ENCODE measurements at places on chromosomes 2 and 18.

GRCh38 chr2:108385411-108386071 lies 7.8 kb downstream of the SULT1C4 start:
- DNase-seq: no peak

DNA sequence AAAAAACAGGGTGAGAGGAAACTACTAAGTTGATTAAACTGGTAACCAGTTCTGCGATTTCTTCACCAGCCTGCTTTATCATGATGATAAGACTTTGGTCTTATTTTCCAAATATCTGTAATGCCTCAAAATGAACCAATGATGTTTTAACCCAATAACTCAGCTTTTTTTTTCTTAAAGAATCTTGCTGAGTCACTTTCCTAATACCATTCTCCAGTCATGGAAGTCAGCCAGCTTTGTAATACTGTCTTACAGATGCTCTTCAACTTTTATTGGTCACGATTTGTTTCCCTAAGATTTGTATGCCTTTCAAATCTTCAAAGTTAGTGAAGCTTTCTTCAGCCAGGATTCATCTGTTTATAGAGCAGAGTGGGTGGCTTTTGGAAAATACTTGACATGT lies 47.7 kb upstream of the SMIM21 start:
- DNase-seq: no peak

DNA sequence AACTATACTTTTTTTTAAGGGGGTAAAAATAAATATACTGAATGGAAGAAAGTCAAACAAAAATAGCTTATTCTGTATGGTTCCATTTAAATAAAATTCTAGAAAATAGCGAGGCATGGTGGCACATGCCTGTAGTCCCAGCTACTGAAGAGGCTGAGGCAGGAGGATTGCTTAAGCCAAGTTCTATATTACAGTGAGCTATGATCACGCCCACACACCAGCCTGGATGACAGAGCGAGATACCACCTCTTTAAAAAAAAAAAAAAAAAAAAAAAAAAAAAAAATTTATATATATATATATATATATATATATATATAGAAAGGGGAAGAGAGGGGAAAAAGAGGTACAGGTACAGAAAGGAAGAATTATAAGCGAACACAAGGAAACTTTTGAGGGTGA lies 77.7 kb downstream of the MEMO1 start:
- no peak for DNase-seq

DNA sequence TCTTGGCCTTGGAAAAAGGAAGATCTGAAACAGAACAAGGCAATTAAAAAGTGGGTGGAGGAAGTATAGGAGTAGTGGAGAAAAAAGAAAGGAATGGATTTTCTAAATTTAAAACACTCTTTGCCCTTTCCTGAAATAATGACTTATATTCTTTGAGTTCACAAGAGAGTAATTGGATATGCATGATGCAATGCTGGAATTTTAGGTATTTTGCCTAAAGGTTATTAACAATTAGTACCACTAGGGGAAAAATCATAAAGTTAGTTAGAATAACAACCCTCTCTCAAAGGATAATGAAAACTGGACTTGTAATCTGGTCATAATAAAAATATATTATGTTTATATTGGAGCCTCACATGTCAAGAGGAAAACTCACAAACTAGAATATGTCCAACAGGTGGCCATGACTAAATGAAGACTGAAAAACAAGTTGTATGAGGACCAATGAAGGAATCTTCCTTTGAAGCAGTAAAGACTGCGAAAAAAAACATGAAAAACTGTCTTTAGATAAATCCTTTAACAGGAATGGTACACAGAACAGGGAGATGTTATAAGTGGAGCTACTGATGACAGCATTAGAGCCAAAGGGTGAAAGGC lies 281.8 kb downstream of the NCKAP5 start:
- no peak for DNase-seq

GRCh38 chr18:63887424-63887823 lies at the start of gene SERPINB2:
Gene SERPINB2 (plus strand): TSS chr18:63887705. CDS start chr18:63891445, 3,740 bp downstream.
- peak; percentile 10 for DNase-seq

GRCh38 chr2:10084223-10084865 lies 4.1 kb upstream of the CYS1 start:
- DNase-seq: no peak

GRCh38 chr2:10650761-10651160 lies 39.0 kb downstream of the NOL10 start:
- DNase-seq: no peak

DNA sequence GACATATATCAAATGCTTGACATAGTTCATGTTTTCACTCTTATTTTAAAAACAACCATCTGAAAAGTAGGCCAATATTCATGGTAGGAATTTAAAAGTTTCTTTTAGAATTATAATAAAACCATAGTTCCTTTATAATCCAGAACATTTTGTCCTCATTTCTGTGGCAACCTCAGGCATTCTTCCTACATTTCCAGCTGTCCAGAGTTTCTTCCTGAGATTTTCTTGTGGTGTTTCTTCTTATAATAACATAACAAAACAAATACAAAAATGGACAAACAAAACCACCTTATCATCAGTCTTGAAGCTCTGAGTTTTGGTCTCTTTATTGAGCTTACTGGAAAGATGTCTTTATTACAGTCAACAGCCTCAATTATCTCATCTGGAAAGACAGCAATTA lies 2028.6 kb upstream of the CELF4 start:
- DNase-seq: no peak

- no peak for DNase-seq
These were observed 184.5 kb downstream of the FAM210A start for GRCh38 chr18:13541621-13542519.

DNA sequence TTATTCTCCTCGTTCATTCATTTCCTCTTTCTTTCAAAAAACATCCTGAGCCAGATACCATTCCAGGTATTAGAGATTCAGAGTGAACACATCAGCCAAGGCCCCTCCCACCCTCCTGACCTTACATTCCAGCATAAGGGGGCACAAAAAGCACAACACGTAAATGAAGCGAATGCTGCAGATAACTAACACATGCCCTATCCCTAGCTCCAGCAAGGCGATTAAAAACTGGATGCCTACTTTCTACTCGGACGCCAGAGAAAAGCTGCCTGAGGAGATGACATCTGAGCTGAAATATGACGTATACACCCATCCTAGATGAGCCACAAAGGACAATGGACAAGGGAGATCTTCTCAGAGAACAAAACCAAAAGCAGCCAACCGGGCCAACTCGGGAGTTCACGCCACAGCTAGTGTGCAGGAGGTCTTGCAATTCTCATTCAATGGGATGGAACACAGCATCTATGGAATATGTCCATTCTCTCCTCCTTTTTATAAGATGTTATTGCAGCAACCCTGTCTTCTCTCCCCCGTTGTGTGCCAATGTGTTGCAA lies 33.5 kb downstream of the FEZ2 start:
- no peak for DNase-seq

DNA sequence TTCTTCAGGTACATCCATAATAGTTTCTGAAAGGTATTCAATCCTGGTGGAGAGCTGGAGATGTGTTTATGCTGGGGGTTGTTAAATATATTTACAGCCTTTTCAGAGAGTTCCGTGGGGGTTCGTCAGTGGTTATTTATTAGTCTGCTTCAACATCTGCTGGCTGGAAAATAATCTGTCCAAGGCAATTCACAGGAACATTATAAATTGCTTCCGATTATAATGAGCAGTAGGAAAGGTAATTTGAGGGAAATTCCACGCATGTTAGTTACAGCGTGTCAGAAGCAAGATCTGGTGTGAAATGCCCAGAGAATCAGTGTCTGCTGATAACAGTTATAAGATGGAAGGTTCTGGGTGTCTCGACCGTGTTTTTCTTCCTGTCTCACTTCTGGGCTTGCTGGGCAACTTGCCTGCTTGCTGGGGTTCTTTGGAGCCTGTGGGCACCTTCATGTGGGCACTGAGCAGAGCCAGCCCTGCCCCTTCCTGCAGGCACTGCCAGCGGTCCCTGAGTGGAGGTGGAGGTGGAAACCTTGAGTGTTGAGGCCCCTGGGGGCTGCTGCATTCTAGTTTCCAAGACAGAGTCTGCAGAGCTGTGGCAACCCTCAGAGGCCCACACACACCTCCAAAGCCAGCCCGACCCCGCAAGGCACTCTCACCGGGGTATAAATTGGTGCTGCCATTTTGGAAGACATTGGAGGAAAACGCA lies 185.7 kb downstream of the FAM210A start:
- no peak for DNase-seq

- no peak for DNase-seq
These were observed 312.4 kb upstream of the MC4R start for GRCh38 chr18:60684843-60685513.

DNA sequence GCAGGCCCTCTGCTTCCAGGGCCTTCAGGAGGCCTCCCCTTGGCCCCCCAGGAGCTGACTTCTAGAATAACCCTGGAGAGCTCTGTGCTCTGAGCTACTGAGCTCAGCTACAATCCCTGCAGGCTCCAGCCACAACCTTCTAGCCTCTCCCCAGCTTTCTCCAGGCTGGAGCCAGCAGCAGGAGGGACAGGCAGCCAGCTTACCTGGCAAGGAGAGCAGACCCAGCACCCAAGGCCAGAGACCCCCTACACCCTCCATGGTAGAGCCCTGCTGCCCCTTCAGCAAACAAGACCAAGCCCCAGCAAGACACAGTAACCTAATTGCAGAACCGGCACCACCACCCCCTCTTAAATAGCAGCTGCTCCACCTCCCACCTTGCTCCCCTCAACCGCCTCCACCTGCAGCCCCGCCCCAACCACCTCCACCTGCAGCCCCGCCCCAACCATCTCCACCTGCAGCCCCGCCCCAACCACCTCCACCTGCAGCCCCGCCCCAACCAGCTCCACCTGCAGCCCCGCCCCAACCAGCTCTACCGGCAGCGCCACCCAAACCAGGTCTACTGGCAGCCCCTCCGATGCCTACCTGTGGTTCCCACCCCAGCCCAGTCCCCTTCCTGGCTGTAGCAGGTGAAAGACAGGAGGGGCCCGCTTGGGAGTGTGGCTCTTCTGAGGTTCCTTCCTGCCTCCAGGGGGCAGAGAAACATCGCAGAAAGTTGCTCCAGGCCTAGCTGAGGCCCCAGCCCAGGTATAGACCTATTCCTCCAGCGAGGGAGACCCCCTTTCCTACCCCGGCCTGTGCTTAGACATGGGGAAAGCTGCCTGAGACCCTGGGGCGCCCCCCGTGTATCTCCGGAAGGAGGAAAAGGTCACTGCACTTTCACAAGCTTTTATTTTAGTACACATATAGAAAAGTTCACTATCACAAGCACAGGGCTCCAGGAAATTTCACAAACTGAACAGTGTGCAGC lies at the start of gene ASTL:
Gene ASTL, minus strand, starts transcription at position 324 of the 967 bp plus-strand sequence. Its CDS starts 66 bp downstream, at position 258.
- DNase-seq: no peak

All from SIG-M5 (cell line).